ENCODE measurements at places on chromosomes 2 and 18.

- DNase-seq: no peak
Observed at GRCh38 chr18:3855966-3856365, 406.0 kb downstream of the TGIF1 start.

DNA sequence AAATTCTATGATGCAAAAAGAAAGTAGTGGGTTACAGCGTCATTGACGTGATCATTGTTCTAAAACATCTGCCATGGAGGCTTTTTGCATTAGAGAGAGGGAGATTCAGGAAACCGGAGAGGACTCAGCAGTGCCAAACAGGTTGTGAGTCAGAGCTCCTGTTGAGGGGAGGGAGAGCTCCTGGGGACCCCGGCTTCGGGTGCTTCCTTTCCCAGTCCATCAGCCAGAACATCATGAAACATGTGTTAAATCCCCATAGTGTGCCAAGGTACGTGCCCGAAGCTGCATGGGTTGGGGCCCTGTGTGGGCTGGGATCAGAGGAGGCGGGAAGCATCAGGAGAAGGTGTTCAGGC, 791 bp upstream of the CYRIA start:
- DNase-seq: no peak

DNA sequence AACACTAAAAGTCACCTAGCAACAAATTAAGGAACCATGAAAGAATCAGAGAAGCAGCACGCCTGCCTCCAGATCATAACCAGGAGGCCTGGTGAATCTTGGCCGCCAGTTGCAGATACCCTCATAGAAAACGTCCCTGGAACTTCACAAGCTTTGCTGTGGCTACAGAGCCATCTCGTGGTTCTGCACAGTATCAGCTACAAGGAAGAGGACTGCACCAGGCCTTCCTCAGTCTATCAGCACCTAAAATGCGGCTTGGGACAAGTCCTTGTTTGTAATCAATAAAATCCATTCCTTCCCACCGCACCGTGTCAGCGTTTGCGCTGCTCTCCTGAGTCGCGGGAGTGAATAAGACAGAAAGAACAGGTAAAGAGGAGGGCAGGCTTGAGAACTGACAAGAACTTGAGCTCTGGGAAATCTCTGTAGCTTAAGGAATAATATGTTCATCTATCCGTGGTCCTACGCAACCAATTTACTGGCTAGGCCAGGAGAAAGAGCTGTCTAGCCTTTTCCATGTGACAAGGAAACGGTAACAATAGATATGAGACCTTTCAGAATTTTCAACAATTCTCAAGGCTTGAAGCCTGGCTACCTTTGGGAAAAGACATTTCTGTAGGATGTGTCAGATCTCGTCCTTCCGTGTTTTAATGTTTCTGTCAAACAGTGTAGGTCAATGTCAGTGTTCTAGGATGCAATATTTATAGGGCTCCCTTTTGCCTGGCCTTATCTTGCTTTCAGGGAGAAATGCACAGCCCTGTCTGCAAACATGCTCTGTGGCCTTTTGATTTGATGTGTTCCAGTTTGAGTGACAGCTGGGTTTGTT, 128.5 kb upstream of the RAB12 start:
- DNase-seq: no peak

GRCh38 chr2:45950606-45951005, 299.1 kb downstream of the PRKCE start:
- DNase-seq: no peak

- no peak for DNase-seq
Observed at GRCh38 chr2:54723996-54724559, 616 bp downstream of the EML6 start.

DNA sequence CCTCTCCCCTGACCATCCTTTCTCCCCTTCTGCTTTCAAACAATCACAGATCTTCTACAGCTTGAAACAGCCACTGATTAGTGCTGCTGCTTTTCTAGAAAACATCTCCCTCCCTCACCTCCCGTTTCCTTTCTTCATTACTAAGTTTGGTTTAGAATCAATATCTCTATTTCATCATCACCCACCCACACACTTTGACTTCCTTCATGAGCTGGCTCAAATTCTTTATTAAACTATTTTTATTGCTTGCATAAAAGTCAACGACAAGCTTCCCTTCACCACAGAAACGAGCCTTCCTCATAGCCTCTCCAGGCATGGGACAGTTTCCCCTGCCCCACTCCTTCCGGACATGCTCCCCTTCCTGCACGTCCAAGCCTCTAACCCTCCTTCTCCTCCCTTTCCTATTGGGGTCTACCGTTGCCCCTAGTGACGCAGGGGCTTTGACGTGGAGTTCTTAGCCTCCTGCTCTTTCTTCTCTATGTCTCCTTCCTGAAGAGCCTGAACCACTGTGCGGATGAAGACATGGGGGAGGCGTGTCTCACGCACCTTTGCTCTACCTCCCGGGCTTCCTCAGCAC, 172.0 kb downstream of the AFF3 start:
- no peak for DNase-seq

GRCh38 chr18:78884502-78884901, 95.1 kb upstream of the SALL3 start:
- no peak for DNase-seq

DNA sequence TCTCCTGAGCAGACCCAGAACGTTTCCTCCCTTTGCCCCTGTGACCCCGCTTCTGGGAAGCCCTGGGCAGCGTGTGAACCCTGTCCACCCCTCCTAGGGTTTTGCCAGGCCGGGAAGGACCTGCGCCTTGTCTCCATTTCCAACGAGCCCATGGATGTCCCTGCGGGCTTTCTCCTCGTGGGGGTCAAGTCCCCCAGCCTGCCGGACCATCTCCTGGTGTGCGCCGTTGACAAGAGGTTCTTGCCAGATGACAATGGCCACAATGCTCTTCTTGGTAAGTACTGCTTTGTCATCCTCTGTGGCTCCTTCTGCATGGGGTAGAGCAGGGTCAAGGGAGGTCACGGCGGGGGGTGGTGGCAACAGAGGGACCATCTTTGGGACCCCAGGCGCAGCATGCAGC, 32.5 kb downstream of the GREB1 start:
- no peak for DNase-seq

- no peak for DNase-seq
Observed at GRCh38 chr2:216956820-216957493, 97.1 kb upstream of the TNP1 start.

DNA sequence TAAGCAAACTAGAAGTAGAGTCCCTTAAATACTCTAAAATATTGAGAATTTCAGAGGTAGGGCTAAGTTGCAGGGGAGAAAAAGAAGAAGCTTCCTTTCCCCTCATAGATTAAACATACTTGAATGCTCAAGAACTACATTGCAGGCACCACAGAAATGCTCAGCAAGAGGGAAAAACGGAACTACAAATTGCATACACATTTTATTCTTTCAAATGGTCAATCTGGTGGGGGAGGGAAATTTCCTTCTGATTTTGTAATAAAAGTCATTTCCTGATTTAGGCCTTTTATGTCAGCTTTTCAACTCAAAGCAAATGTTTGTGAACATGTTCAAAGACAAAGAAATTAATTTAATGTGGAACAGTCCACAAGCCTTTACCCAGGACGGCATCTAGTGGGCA, 33.0 kb downstream of the FARSB start:
- no peak for DNase-seq

DNA sequence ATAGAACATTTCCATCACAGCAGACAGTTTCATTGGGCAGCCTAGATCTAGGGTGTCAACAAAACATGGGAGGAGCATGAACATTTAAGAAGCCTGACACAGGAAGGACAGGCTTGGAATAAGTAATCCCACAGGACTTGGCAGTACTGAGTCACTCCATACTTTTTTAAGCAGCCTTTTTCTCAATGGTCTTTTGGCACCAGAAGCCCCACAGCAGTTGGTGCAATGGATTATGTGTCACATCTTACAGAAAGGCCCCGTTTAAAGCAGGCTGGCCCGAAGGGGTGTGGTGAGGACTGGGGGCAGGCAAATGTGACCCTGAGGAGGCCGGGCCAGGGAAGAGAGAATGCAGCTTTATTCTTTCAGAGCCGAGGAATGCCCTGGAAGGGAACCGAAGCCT, 26.6 kb downstream of the SPTBN1 start:
- no peak for DNase-seq

DNA sequence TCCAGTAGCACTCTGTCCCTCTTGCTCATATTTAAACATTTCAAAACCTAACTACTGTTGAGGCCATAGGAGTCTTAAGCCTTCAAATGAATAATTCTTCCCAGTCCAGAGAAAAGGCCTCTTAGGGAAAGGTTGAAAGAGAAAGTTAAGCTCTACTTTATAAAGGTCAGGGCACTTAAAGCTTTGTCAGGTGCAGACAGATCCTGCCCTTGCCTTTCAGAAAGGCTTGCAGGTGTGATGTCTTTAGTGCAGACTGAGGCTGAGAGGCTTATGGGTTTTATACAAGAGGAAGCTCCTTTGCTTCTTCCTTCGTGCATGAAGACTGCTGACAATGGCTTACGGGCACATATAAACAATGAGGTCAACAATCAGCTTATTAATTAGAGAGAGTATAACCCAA, 105.0 kb upstream of the LINC00305 start:
- DNase-seq: no peak

DNA sequence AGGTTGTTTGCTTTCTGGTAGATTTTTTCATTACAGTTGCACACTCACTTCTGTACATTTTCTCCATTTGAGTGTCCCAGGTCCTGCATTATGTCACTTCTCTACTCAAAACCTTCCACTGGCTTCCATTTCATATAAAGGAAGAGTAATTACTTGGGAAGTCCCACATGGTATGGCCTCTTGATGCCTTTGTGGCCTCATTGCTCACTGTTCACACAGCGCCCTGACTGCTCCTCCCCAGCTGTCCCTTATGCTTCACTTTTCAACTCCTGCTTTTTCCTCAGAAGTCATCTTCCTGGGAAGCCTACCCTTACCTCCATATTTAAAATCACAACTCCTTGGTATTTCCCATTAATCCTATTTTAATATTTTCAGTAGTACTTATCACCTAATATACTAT, 24.7 kb downstream of the GULP1 start:
- no peak for DNase-seq

DNA sequence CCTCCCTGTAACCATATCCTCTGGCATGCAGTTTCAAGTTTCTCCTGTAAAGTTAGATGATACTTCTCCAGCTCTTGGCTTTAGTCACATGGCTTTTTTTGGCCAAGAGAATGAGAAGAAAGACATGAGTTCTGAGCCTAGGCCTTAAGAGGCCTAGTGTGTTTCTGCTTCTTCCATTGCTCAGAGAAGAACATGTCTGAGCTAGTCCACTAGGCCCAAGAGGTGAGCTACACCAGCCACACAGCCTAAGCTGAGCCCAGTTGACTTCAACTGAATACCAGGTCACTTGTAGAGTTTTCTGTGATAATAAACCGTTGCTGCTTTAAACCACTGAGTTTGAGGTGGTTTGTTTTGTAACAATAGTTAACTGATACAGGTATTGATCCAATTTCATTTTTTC, 19.9 kb upstream of the EFEMP1 start:
- no peak for DNase-seq

DNA sequence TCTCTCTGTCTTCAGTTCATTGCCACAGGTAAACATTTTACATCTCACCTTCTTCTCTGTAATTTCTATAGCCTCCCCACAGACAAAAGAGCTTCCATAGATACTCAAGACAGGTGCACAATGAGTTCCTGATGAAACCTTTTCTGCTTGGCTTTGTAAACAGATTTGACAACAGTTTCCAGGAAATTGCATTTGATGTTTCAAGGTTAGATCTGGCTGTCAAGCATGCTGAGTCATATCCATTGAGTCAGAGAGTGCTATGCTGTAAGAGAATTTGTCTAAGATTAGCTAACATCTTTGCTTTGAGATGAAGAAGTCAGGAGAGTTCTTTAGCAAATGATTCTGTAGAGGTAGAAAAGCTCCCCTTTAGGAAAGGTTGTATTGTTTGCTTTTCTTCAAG, 40.6 kb upstream of the MAP2 start:
- no peak for DNase-seq

GRCh38 chr2:105176429-105176828, 65.1 kb upstream of the GPR45 start:
- DNase-seq: no peak

- no peak for DNase-seq
Observed at GRCh38 chr2:197242719-197243118, 67.9 kb downstream of the ANKRD44 start.

DNA sequence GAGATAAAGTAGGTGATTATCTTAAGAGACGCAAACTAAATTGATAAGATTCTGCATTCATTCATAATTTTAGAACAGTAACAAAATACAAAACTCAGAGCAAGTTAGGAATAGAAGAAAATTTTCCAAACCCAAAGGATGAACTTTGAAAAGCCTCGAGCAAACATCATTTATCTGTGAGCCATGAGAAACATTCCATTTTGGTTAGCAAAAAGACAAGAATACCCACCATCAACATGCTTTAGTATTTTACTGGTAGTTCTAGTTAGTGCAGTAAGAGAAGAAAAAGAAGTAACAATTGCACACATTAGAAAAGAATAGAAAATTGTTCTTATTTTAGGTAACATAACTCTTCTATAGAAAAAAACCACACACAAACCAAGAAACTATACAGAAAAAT, 291.3 kb upstream of the TCF4 start:
- no peak for DNase-seq

- no peak for DNase-seq
Observed at GRCh38 chr2:143762176-143762928, 633.1 kb downstream of the ARHGAP15 start.

DNA sequence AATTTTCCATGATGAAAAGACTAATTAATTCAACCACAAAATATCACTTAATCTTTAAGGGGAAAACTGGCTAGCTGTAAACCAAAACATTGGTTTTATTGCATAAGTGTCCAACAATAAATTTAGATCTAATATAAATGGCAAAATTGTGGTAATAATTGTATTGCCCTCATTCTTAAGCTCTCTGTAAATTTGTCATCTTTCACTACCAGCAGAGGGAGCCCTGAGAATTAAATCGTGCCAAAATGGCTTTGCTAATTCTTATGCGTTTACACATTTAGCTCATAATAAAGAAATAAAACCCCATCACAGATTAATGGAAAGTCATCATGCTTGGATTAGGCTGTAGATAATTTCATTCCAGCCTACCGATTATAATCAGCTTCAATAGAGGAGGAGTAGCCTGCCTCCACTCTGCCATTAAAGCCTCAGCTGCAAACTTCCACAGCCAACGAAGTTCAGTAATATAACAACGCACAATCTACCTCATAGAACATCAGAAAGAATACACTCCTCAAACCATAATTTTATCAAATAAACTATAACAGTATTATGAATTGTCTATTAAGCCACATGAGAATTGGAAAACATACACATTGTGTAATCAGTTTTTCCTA, 70.0 kb upstream of the ATP5MC3 start:
- no peak for DNase-seq

- DNase-seq: no peak
Observed at GRCh38 chr2:9231291-9232165, 24.9 kb downstream of the ASAP2 start.

Measured in stimulated activated CD8-positive, alpha-beta memory T cell treated with anti-CD3 and anti-CD28 coated beads, Interleukin-4, amount 100 ng/mL, for 24 hours (primary cell).